Hematopoietic multipotent progenitor cell treated with erythropoietin and hydrocortisone succinate and interleukin-3 and kit ligand, for 8 days (in vitro differentiated cells): ENCODE measurements at places on chromosomes 16 and 17.

GRCh38 chr16:86567701-86568581, 1.3 kb downstream of the FOXC2 start:
- no peak for DNase-seq

DNA sequence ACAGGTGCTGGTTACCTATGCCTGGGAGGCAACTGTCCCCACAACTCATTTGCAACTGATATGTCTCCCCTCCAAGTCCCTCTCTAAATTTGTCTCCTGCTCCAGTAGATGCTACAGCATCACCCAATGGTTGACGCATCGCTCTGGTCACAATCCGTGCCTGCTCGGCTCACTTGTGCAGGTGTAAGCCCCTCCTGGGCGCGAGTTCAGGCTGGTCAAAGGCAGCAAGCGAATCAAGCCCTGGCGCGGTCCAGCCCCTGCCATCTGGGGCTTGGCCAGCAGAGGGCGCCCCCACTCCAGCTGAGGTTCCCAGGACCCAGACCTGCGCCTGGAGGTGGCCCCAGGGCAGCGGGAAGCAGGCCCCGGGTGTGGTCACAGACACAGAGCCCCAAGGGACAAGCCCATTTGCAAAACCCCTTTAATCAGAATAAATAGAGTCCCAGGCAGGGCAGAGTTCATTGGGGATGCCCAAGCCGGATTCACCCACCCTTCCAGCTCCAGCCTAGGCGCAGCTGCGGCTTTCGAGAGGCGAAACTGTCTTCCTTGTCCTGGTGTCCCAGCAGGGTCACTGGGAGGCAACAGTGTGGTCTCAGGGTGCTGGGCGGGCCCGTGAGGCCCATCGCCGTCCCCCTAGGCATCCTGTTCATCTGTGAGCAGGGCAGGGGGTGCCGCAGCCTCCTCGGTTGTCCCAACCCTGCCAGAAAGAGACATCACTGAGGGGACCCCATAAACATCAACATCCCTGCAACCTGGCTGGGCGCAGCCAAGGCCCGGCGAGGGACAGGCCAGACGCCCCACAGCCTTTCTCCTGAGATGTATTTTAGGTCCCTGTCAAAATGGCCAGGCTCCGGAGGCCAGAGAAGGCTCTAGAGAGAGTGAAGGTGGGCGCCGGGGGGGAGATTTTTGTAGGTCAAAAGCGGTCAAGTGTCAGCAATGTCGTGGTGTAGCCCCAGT, 15.8 kb downstream of the TMC6 start:
- DNase-seq, result peak; percentile 68

DNA sequence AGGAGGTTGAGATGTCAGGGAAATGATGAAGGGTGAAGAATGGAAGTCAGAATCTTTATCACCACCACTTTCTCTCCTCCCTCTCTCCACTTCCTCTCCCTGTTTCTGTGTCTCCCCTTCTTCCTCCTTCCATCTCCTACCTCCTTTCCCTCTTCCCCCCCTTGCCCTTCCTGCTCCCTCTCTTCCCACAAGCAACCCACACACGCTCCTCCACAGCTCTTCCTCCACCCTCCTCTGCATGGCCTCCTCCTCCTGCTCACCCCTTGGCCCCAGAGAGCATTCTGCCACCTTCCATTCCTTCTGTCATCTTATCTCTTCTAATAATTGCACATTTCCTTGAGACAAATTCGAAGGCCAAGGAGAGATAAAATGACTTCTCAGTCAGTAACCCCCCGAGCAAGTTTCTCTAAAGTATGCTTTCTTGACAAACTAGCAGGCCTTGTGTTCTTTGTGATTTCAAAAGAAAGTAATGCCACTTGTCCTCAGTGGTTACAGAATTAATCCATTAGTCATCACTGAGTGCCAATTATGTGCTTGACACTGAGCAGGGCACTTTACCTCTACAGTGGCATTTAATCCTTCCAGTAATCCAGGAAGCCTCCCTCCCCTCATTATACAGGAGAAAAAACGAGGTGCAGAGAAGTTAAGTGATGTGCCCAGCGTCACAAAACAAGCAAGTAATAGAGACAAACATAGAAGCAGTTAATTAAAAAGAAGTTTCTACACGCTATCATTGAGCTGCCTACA, 72.3 kb upstream of the CCL1 start:
- DNase-seq, result peak; percentile 26

DNA sequence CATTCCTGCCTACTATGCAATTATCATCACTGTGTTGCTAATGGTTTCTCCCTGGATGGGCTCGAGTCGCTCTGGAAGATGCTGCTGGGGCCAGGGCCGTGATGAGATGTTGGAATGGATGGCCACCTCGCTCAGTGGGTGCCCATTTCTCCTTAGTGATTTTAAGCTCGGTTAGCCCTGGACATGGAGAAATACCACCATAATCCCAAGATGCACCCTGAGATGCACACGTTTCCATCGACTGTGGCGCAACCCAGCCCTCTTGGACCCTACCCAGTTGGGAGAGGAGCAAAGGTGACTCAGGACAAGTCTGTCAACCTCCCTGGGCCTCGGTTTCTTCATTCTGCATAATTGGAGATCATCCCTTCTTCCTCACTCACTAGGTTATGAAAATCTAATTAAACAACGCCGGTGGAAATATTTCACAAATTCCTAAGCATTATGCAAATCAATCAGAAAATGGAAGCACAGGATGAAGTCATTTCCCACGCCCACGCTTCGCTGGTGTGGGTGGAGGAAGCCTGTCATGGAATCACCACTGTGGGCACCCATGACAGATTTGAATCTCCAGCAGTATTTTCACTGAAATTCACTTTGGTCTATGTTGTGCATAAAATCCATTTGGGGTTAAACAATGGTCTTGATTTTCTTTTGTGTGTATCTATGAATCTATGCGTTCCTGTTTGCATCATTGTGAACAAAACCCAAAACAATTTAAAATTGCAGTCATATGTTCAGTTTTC, 195.2 kb downstream of the AXIN2 start:
- no peak for DNase-seq

DNA sequence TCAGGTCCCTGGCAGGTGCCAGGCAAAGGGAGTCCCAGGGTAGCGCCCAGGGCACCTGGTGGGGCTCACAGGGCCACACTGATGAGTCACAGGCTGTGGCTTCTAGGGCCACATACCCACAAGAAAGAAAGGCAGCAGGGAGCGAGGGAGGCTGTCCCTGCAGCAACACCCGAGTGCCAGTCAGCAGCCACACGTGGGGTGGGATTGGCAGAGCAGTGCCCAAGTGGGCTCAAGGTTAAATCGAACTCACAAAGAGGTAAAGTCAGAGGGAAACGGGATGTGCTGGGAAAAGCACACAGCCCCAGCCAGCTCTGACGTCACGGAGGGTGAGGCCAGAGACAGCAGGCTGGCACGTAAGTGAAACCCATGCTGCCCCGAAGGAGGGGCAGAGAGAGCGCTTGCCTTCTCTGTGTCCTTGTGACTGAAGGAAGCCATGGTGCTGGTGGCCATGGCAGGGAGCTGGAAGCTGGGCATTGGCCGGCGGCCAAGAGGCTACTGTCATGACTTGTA, 33.8 kb downstream of the FA2H start:
- DNase-seq, result no peak
